ENCODE measurements at places on chromosomes 7 and 10.

DNA sequence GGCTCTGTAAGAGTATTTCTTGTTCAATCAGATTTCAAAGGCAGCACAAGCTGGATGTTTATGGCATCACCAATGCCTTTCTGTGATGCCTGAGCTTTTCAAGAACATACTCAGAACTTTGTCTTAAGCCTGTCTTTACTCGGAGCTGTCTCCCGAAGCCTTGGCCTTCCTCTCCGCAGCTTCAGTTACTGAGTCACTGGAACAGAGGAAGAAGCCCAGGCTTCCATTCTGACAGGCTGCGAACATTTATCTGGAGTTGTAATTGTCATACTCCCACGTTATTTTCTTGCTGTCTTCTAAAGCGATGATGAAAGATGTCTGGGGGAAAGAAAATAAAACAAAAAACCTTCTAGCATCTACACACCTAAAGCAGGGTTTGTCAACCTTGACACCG is 43.9 kb downstream of the GRK5 start:
- DNase-seq, result no peak

GRCh38 chr10:126301701-126302475 is 86.4 kb downstream of the ADAM12 start:
- DNase-seq, result no peak

DNA sequence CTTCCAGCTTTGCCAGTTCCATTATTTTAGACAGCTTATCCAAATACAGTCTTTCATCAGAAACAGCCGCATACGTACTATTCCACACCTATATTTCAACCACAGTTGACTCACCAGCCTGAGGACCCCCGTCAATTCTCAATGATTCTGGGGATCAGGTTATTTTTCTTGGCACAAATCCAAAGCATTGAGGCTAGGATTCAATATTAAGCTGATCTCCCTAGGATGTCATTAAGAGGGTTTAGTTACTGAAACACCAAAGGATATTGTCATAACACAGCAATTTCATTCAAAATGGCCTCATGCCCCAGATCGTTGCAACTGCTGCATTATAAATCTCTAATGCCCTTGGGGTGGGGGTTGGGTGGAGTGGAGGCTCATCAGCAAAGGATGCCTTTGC is 214.6 kb downstream of the PTEN start:
- DNase-seq, result no peak

DNA sequence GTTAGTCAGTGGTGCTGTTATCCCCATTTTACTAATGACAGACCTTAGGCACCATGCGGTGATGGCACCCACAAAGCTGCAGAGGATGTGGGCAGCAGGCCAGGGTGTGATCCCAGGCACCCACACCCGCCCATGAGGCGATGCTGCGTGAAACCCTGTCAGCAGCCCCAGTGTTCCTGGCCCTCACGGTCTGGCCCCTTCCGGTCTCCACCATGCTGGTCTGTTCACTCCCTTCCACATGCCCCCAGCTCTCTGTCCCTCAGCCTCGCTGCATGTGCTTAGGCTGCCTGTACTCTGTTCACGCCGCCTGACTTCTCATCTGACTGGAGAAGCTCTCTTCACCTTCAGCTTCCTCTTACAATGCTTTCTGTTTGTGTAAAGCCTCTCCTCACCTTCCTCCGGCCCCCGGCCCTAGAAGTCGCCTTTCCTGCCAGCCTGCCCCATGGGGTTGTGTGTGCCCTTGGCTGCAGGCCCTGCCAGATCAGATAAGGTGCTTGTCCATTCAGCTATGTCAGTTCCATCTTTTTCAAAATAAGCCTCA is 17.6 kb upstream of the ORAI2 start:
- DNase-seq, result no peak

- DNase-seq, result no peak
These were observed 118.1 kb downstream of the ARL4A start for GRCh38 chr7:12805518-12805928.
